Fibroblast of lung (primary cell): ENCODE measurements at places on chromosomes 12 and 14. TPM values are rescaled to one million over a fixed set of nuclear protein-coding genes. Genes with fewer than 3 reads are reported as not detected.
A peak's percentile ranks its signal among the peaks of the same experiment; 100 is the strongest.

CLEC6A gene
- not detected in 2 replicates for total RNA-seq

PSME1 gene
- 172 and 177 TPM in 2 replicates for total RNA-seq

MIP gene
- total RNA-seq = not detected in 2 replicates

PPP4R4 gene
- total RNA-seq = 0.51 and 0.99 TPM in 2 replicates

NXPH4 gene
- 0.50 and 1.0 TPM in 2 replicates for total RNA-seq

FOXG1 gene
- total RNA-seq = not detected in 2 replicates

EGLN3 gene
- 0.66 and 1.8 TPM in 2 replicates for total RNA-seq

GALNT8 gene
- total RNA-seq = under 0.01 TPM in 2 replicates

RNU4-1 gene
- under 0.01 TPM in 2 replicates for total RNA-seq

KRT73 gene
- total RNA-seq = not detected in 2 replicates

- DNase-seq = no peak
These were observed 146.6 kb downstream of the TGFB3 start for GRCh38 chr14:75835156-75835725.

DNA sequence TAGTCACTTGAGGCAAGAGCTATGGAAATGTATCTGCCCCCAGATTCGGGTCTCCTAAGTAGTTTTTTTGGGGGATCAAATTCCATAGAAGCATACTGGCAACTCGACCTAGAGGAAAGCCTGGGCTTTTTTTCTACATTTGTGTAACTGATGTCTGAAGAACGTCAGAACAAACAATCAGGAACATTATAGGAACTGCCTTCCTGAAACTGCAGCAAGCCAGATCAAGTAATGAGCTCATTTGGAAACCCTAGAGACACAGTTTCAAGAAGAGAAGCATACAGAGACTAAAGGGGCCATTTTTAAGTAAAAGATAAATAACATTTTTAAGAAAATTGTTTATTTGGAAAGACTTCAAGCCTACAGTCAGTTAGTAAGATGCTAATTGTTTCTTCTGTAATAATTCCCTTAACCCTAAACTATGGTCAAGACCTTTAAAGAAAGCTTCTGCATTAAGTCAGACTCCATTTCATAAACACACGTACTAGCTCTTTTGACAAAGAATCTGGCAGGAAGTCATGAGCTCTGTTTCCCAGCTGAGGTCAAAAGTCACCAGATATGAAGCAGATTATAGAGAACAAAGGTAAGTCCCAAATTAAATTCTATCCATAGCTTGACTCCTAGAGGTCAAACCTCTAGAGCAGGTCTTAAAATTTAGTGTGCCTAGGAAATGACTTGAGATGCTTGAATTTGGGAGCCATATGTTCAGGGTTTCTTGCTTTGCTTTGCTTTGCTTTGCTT is 112.8 kb downstream of the EGLN3 start:
- no peak for DNase-seq

GRCh38 chr14:106419376-106419965 is 893.1 kb downstream of the TMEM121 start:
- DNase-seq = no peak

GRCh38 chr14:72594099-72594901 is 299.6 kb downstream of the DPF3 start:
- DNase-seq = peak; percentile 36

GRCh38 chr14:33420051-33420627 is 481.5 kb downstream of the NPAS3 start:
- DNase-seq = no peak

DNA sequence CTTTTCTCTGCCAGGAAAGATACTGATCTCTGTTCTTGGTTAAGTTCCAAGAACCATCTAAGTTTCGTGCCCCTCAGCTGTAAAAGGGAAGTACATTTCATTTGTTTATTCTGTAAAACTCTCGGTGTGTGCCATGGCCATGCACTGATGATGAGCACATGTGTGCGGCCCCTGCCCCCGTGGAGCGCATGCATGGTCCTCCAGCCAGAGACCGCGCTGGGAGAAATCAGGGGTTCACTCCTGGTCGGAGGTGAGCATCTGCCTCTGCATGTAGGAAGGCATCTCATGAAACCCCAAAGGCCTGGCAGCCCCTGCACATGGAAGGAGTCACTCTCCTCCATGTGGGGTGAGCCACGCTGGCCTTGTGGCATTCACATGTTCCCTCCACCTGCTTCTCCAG is 102.5 kb upstream of the RTL1 start:
- no peak for DNase-seq

DNA sequence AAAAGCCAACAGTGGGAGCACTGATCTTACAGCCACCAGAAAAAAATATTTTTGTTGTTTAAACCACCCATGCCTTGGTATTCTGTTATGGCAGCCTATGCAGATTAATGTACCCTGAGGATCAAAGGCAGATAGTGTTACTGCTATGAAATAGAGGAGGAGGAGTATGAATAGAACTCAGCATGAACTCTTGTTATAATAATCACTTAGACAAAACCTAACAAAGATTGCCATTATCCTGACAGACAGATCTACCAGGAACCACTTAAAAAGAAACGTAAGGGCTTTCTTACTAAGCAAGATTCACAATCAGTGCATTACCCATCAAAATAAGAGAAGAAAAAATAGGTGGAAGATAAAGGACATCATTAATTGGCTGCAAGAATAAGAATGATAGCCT is 558.3 kb downstream of the GALC start:
- no peak for DNase-seq

GRCh38 chr14:70709726-70710382 is 68.1 kb downstream of the TTC9 start:
- DNase-seq = no peak

GRCh38 chr12:130226771-130227170 is 64.5 kb downstream of the FZD10 start:
- no peak for DNase-seq

DNA sequence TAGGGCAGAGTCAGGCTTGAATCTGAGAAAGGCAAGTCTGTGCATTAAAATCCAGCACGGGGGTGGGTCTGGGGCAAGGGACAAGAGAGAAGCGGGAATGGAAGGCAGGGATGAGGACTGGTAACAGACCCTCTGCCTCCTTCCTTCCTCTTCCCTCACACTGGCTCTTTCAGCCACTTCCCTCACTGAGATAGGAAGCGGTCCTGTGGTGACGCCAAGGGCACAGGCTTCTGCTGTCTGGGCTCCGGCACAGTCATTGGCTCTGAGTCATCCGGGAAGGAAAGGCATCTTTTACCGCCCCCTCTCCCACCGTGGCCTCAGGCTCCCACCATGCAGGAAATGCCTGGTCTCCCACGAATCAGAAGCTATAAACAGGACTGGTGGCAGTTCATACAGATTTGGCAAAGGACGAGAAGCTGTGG is 70.2 kb downstream of the ETV6 start:
- DNase-seq = peak; percentile 99

GRCh38 chr14:69572030-69572840 is 2.4 kb downstream of the CCDC177 start:
- DNase-seq = peak; percentile 14

DNA sequence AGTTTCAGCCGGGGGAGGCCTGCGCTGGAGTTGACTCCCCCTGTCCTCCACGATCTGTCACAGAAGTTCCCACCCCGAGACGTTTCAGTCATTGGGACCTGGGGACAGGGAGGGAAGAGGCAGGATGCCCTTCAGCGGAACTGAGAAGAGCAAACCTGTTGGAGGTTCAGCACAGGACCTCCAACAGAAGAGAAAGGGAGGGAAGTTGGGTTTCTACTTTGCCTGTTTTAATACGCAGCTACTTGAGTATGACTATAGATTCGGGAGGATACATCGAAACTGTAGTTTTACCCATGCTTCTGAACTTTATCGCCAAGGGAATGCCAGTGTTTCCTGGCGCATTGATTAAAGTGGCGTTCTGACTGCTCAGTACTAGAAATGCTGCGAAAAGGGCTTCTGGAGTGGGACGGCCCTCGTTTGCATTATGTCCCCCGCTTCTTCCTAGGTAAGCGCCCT is 2.3 kb upstream of the DUSP6 start:
- no peak for DNase-seq

- DNase-seq = no peak
These were observed 40.2 kb downstream of the PAH start for GRCh38 chr12:102876883-102877282.

DNA sequence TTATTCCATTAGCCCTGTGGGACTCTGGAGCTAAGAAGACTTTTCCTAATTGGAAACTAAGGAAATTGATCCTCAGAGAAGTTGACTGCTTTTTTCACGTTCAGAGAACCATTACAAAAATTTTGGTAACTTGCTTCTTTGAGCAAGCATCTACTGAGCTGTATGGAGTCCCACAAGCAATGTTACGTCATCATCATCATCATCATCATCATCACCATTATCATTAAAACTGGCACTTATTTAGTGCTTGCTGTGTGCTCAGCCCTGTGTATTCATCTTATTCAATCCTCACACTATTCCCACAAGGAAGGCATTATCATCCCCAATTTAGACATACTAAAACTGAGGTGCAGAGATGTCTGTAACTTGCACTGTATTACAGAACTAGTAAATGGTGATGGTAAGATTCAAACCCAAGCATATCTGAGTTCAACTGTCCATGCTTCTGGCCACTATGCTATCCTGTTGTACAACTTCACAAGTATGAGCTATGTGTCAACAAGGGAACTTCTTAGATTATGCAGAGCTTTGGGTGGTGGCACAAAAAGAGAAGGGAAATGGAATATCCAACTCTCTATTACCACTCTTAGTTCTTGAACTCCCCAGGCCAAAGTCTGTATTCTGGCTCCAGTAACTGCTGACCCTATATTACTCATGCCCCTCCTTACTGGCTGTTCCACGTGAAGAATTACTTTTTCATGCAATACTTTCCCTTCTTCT is 6.3 kb downstream of the KRT1 start:
- DNase-seq = no peak

DNA sequence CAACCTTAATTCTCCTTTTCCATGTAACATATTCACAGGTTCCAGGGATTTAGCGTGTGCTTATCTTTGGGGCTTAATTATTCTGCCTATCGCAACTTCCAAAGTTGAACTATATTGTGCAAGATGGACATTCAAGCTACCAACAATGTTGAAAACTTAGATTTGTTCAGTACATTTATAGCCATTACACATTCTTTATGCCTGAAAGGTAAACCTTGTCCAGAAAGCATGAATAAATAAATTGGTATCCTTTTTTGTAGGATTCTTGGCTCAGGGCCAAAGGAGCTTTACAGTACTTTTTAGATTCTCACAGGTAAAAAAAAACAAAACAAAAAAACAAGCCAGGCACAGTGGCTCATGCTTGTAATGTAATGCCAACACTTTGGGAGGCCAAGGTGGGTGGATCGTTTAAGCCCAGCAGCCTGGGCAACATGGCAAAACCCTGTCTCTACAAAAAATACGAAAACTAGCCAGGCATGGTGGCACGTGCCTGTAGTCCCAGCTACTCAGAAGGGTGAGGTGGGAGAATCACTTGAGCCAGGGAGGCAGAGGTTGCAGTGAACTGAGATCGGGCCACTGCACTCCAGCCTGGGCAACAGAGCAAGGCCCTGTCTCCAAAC is 3.3 kb downstream of the C12orf56 start:
- no peak for DNase-seq

GRCh38 chr14:94050231-94050880 is 24.2 kb downstream of the OTUB2 start:
- no peak for DNase-seq

GRCh38 chr14:103142721-103143302 is 19.6 kb downstream of the TNFAIP2 start:
- no peak for DNase-seq

DNA sequence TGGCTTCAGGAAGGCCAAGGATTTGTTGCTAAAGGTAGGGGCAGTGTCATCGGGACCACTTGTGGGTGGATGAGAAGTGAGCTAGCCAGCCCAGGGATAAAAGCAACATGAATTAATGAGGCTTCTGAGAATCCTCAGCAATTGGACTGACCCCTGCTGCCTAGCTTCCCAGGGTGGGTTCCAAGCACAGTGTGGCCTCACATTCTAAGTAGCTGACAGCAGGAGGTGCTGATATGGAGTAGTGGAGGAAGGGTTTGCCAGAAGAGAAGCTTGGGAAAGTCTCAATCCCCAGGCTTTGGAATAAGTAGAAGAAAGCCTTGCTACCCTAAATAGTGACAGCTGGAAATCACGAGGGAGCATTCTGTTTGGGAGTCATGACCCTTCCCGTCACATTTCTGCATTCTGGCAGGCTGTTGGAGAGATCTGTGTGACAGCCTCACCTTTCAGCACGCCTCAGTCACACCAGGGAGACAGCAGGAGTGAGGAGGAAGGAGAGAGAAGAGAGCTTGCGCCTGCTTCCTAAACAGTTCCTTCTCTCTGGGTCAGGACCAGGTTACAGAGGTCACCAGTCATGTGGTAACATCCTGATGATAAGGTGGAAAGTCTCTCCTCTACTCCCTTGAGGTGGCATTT is 31.2 kb downstream of the DACT1 start:
- no peak for DNase-seq

DNA sequence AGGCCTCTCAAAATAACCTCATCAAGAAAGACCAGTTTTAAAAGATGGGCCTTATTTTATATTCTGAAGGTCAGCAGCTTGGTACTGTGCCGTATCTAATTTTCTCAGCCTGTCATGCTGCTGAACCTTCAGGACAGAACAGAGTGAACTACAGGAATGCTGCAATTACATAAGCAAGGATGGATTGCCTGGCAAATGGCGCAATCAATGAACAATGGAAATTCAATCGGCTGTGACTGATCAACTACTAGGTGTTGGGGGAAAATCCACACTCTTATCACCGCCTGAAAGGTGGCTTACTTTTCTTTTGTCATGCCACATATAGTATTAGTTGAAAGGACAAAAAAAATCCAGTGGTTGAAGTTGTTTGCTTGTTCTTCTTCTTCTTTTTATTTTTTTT is 8.5 kb downstream of the ACSS3 start:
- DNase-seq = no peak

DNA sequence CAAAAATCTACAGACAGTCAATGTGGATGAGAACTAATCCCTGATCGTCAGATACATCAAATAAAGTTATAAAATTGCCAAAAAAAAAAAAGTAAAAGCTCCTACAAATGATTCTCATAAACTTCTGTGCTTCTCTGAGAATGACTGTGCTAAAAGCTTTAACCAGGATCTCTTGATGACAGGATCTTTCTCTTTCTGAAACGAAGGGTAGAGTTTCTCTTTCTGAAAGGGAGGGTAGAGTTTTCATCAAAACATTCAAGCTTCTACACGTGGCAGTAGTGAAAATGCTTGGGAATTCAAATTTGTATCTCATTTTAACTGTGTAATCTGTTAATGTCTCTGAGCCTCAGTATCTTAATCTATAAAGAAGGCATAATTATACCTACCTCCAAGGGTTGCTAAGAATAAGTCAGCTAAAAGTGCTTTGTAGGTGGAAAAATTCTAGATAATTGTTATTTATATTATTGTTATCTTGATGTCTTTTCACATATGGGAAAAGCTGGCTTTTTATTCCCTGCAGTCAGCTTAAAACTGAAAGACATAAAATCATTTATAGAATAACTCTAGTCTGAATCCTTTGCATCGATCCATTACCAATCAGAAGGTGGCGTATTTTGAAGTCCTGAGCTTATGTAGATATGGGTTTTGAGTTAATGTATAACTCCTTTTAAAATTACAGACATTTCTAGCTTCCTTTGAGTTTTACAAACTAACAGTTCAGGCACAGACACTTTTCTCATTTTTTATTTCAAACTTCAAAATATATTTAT is 157.4 kb downstream of the DACT1 start:
- no peak for DNase-seq

DNA sequence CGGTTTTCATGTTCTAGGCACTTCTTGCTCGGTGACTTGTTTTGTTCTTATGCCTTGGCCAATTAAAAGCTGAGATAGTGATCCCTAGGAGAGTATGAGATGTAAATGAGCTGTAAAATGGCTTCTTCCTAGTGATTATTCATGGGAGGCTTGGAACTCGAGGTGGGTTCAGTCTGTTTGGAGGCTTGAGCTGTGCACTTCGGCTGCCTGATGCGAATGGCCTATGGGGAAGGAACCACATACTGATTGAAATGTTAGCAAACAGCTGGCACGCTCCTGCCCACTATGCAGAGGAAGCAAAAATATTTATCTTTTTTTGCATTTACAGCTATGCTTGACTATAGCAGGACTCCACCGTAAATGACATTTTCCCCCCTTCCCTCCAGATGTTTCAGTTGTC is 75.5 kb downstream of the PLXNC1 start:
- DNase-seq = no peak
